ENCODE measurements at places on chromosomes 1 and 21.

DNA sequence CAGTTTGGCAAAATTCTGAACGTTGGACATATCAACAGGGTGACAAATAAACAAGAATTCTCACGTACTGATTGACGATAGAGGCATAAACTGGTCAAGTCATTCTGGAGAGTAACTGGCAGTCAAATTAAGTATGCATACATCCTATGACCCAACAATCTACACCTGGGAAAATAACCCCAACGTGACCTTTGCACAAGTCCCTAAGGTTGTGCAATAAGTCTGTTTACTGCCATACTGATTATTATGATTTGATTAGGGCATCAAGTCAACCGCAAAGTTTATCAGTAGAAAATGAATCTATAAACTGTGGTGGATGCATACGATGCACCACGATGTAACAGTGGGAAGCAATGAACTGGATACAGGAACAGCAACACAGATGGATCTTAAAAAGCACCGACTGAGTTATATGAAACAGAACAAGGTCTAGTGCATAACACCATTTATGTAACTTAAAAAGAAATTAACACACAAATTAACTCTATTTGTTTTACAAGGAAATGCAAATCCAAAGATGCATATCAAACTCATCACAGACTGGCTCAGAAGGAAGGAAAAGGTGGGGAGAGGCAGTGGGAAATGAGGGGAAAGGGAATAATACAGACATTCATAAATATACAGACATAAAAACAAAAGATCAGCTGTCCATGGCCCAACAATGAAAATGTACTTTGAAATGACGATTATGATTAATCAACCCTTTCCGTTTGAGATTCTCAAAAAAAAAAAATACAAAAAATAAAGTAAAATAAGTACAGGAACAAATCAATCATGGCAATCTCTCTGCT lies 41.0 kb upstream of the SEC16B start:
- no peak for DNase-seq

- DNase-seq, result no peak
These were observed 36.7 kb upstream of the IL20 start for GRCh38 chr1:206828765-206829164.

GRCh38 chr1:113244112-113244820 lies 146.0 kb upstream of the MAGI3 start:
- DNase-seq, result no peak

- DNase-seq, result peak; percentile 100
These were observed 39.7 kb downstream of the PALMD start for GRCh38 chr1:99685516-99686180.

GRCh38 chr1:36166938-36167905 lies 11.3 kb downstream of the MAP7D1 start:
- DNase-seq, result peak; percentile 73

GRCh38 chr1:206931709-206932108 lies 10.0 kb upstream of the FCMR start:
- DNase-seq, result no peak

DNA sequence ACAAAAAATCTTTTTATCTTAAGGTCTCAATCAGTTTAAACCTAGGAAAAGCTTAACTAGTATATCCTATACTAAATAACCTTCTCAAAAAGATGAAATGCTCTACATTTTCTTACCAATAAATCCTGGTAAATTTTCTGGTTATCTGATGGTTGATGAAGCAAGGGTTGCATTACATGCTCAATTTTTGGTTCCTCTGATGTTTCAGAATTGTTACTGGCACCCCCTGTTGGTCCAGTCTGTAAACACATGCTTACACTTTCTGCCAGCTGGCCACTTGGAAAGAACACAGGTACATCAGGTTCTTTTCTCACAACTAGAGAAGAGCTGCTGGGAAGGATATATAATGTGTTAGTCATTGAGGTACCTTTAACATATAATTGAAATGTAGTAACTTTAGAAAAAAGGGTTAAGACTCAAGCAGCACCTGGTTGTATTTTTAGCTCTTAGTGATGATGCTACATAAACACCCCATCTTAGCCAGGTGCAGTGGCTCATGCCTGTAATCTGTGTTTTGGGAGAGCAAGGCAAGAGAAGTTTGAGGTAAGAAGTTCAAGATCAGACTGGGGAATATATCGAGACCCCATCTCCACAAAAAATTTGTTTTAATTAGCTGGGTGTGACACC lies 30.9 kb upstream of the TAL1 start:
- peak; percentile 25 for DNase-seq

GRCh38 chr1:33392206-33392605 lies 38.7 kb downstream of the PHC2 start:
- no peak for DNase-seq

DNA sequence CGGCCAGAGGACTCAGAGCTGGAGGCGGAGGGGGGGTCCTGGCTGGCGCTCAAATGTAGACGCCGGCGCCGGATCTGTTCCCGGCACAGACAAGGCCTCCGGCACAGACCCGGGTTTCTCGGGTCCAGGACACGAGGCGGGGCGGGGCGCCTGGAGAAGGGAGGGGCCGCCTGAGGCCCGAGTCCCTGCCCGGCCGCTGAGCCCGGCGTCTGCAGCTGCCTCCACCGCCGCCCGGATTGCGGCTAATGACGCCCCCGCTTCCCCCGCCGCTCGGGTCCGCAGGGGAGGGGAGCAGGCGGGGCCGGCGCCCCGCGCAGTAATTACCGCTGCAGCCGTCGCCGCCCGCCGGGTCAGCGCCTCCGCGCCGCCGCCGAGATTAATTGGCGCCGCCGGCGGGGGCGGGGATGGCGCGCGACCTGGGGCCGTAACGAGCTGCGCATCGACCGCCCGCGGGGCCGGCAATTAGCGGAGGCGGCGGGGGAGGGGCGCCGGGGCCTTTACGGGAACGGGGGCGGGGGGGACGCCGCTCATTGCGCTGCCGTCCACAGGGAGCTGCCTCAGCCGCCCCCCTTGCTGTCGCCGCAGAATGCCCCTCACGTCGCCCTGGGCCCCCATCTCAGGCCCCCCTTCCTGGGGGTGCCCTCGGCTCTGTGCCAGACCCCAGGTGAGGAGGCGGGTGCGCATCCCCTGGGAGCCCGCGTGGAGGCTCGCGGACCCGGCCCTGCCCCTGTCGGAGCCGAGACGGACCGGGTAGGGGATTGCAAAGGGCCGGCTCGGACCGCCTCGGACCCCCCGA lies 17.3 kb downstream of the NOC2L start:
- DNase-seq, result peak; percentile 45

- no peak for DNase-seq
These were observed 395.7 kb downstream of the BRINP2 start for GRCh38 chr1:177566495-177566894.

- no peak for DNase-seq
These were observed 77.0 kb downstream of the DDR2 start for GRCh38 chr1:162709132-162709860.

GRCh38 chr1:243286409-243287122 lies 30.7 kb downstream of the SDCCAG8 start:
- peak; percentile 28 for DNase-seq

DNA sequence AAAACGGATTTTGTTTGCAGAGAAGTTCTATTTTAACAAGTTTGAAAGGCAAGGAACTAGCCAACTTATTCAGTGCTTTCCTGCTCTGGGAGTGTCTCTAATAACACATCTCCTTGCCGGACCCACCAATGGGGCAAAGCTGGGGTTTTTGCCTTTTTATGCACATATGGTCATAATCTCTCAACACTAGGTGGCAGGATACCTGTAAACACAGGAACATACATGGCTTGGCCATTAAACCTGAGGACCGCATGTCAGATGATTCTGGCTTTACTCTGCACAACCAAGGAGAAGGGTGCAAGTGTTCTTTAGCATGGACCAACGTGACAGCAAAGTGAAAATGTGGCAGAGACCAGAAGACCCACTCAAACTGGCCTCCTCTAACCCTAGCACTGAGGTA lies 4.9 kb downstream of the TMEM9 start:
- DNase-seq, result peak; percentile 24

GRCh38 chr1:150718225-150718891 lies 2.3 kb downstream of the HORMAD1 start:
- DNase-seq, result no peak

DNA sequence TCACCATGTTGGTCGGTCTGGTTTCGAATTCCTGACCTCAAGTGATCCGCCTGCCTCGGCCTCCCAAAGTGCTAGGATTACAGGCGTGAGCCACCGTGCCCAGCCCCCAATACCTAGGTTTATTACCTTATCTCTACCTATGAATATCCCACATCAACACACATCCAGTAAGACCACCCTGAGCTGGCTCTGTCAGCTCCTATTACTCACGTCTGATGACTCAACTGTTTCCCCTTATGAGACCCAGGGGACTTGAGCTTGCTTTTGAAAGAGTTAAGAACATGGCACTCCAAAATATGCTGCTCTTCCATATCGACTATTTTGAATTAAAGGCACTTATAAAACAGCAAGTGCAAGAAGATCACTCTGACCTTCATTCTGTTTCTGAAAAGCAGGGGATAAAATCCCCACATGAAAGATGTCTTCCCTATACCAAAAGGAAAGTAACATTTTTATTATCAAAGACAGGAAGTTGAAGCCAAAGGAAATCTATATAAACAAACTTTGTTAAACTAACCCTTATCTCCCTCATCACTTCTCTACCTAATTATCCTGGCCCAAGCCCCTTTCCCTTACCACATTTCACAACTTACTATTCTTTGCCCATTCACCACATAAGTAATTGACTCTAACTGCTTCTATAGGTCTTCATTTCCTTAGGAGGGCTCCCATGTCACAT lies 41.3 kb upstream of the OSBPL9 start:
- DNase-seq, result peak; percentile 85

DNA sequence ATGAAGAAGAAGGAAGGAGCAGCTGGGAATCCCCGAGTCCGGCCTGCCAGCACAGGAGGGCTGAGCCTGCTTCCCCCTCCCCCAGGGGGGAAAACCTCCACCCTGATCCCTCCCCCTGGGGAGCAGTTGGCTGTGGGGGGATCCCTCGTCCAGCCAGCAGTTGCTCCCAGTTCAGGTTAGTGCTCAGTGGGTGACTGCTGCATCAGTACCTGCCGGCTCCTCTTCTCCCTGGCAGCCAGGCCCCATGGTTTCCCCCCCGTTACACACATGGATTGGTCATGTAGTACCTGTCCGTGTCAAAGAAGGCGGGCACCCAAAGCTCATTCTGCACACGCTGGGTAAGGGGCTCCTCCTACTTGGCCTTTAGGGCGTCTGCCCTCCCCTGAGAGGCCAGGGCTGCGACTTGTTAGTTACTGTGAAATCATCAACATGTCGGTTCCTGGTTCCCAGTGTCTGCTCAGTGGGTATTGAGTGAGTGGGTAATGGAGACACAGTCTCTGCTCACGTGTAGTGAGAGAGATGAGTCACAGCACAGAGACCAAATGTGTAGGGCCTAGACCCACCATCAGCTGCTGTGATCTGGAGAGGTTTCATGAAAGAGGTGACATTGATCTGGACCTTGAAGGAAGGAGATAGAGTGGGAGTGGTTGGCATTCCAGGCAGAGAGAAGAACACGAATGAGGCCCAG lies 11.5 kb downstream of the NECAP2 start:
- DNase-seq, result no peak
